ENCODE measurements at places on chromosomes 12 and 14. TPM values are rescaled to one million over a fixed set of nuclear protein-coding genes. Genes with fewer than 3 reads are reported as not detected.

The HAL gene
- 0.38 TPM for total RNA-seq

The KIF26A gene
- 0.21 TPM for total RNA-seq

DNA sequence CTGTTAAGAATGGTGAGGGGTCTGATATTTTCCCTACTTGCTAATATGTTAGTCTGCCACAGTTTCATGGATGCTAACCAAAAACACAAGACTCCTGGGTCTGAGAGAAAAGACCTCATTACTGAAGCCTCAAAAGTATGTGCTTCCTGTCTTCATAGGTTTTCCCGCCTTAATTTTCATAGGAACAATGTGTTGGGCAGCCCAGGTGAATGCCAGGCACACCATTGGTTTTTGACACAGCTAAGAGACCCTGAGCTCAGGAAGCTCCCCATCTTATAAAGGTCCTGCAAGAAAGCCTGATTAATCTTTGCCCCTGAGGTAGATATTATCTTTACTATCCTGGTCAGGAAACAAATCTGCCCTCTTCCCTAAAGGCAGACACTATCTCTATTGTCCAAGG lies 464.1 kb downstream of the MDGA2 start:
- no peak for DNase-seq

The BCL2L14 gene
- total RNA-seq = 3.3 TPM

GRCh38 chr14:63296060-63296563 lies 22.6 kb downstream of the GPHB5 start:
- peak; percentile 63 for DNase-seq

DNA sequence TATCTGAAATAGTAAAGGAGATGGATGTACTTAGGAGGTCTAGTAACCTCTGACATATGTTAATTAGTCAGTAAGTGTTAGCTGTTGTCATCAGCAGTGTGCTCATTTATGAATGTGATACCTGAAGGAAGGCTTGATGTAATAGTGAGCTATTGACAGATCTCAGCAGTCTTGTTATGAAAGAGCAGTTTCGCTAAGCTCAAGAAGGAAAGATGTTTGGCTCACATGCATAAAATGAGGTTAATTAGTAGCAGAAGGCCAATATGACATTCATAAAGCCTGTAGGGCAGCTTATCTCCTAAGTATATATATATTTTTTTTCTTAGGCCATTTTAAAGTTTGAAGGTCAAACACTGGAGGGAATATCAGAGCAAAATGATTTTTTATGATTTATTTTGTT lies 2.8 kb downstream of the FAM234B start:
- no peak for DNase-seq

The VRTN gene
- total RNA-seq = not detected

DNA sequence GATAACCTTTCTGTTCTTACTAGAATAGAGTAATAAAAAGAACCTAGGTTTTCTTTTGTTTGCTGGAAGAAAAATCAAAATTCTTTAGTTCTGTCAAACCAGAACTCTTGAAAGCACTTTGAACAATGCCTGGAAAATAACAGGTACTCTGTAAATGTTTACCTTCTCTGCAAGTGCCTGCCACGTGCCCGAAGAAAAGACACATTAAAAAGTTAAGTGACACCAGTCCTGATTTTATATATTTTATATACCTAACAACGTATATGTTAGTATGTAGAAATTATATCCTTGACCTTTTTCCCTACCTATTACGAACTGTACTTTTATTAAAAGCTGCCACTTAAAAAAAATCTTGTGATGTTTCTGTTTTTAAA lies 976 bp downstream of the THAP2 start:
- DNase-seq = no peak

GRCh38 chr14:35374263-35374712 lies 30.3 kb downstream of the NFKBIA start:
- DNase-seq = no peak

DNA sequence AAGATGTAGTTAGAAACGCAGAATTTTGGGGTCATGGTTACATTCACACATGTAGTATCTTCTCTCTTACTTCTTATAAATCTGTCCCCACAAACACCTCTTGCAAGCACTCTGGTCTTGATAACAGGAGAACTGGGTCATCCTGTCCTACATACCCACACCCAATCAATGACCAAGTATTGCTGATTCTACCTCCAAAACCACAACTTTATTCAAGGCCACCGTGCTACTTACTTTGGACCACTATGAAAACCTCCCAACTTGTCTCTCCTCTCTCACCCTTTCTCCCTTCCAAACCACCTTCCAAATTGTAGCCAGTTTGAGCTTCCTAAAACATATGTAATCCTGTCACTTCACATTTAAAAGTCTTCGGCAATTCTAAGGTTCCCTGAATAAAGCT lies 5.4 kb downstream of the SERPINA11 start:
- DNase-seq = no peak

DNA sequence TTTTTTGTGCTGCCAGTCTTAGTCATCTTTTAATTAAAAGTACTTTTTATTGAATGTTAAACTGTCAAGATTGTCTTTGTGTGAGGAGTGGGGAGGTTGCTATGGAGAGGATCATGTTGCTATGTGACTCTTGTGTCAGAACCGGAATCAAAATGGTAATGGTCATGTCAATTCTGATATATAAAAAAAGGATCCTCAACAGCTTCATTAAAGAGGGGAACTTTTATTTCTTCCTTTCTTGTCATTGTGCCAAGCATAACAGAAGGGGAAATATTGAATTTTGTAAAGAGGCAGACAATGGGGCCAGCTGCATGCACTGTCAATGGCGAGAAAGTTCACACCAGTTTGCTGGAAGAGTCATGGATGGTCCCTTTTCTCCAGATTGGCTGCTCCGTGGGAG lies 564.8 kb downstream of the VRK1 start:
- DNase-seq = no peak

DNA sequence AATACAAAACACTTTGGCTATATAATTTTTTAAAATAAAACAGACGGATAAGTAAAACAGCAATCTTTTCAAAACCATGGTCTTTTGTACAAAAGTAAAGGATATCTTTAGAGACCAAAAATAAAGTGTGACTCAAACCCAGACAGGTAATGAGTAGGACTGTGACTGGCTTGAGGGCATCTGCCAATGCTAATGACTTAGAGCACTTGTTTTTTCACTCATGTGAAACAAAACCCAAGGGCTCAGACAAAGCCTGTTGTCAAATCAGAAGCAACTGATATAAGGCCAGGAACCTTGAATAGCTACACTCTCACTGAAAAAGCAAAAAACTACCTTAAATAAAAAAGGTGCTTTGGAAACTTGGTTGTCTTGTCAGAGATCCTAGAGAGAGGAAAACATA lies 357.4 kb downstream of the TMEM117 start:
- no peak for DNase-seq

The CINP gene
- 38.9 TPM for total RNA-seq

DNA sequence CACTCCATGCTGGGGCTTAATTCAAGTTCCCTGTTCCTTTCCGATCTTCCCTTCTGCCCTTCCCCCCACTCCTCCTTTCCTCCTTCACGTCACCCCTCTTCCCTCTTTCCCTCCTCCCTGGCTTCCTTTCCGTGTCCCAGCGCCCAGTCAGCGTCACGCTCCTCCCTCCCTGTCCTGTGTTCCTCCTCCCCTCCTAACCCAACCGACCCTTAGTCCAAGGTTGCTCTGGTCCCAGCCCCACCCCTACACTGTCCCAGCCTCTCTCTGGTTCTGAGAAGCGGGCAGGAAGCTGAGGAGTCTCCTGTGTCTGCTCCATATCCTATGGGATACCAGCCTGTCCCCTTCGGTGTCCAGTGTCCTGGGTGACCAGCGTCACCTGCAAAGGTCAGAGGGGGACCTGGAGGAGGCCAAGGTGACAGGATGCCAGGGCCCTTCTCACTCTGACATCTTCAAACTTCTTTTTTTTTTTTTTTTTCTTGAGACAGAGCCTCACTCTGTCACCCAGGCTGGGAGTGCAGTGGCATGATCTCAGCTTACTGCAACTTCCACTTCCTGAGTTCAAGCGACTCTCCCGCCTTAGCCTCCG lies 56.2 kb upstream of the TSPAN9 start:
- no peak for DNase-seq

The SYNDIG1L gene
- not detected for total RNA-seq

The KRT4 gene
- not detected for total RNA-seq

The TDRD9 gene
- 1.1 TPM for total RNA-seq

DNA sequence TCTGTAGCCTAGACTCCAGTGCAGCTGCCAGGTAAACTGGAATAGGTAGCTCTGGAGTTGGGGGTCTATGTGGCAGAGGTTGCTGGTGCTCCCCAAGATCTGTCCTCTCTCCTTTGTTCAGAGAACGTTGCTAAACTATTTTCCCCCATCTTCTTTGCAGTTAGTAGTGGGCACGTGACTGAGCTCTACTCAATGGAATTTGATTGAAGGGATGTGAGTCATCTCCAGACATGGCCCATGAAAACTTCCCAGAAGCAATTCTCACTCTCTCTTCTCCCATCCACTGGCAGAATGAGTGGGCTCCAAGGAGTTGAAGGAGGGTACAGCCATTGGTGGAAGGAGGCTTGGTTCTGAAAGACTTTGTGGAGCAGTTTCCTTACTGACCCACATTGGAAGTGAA lies 44.0 kb downstream of the PAH start:
- no peak for DNase-seq

GRCh38 chr14:85308531-85309300 lies 221.2 kb upstream of the FLRT2 start:
- no peak for DNase-seq

The ADAM21 gene
- 0.07 TPM for total RNA-seq

- no peak for DNase-seq
Measured at GRCh38 chr14:63262446-63262845, 56.3 kb downstream of the GPHB5 start.

The KANSL2 gene
- 57.7 TPM for total RNA-seq
